ENCODE measurements at places on chromosomes 3 and 15.
A peak's percentile ranks its signal among the peaks of the same experiment; 100 is the strongest.

DNA sequence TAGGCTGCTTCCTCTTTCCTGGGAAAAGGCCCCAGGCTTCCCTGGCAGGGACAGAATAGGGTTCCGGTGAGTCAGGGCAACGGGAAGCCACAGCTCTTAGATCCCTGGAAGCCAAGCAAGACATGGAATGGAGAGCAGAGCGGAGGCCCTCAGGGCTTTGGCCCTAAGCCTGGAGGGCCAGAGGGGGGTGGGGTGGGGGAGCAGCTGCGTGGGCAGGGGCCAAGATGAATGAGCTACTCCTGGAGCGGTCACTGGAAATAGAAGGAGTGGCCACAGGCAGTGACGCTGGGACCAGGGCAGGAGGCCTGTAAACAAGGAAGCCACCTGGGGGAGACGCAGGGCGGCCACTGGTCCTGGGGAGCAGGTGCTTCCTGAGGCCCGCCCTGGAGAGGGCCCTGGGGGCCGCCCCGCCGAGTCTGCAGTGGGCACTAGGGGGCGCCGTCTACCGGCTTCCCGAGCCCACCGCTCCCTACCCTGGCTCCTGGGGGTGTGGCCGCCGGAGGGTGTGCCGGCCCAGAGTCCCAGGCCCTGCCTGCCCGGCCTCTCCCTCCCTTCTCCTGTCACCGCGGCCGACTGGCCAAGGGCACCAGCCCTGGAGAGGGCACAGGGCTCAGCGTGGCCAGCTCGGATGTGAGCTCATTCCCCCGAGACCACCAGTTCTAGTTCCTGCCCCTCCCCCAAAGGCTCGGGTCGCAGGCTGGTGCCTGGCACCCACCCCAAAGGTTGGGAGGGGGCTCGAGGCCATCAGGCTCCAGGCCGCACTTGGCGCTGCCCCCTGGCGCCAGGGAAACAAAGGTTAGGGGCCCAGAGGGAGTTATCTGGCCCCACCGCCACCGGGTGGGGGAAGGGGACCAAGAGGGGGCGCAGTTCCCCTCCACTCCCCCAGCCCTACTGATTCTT is 12.1 kb downstream of the VPS18 start:
- peak; percentile 78 for DNase-seq

DNA sequence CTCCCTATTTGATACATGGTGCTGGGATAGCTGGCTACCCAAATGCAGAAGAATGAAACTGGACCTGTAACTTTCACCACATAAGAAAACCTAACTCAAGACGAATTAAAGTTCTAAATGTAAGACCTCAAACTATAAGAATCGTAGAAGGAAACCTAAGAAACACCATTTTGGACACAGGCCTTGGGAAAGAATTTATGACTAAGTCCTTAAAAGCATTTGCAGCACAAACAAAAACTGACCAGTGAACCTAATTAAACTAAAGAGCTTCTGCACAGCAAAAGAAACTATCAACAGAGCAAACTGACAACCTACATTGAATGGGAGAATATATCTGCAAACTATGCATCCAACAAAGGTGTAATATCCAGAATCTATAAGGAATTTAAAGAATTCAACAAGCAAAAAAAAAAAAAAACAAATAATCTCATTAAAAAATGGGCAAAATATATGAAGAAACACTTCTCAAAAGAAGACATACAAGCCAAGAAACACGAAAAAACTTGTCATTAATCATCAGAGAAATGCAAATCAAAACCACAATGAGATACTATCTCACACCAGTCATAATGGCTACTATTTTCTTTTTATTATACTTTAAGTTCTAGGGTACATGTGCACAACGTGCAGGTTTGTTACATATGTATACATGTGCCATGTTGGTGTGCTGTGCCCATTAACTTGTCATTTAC is 37.0 kb downstream of the HDGFL3 start:
- no peak for DNase-seq

GRCh38 chr15:89101302-89102193 is 13.3 kb downstream of the ABHD2 start:
- no peak for DNase-seq

- no peak for DNase-seq
Measured at GRCh38 chr15:69493406-69493805, 40.8 kb downstream of the RPLP1 start.

- no peak for DNase-seq
Measured at GRCh38 chr3:180762866-180763265, 83.6 kb upstream of the CCDC39 start.

GRCh38 chr3:36991923-36992805 is 767 bp downstream of the EPM2AIP1 start:
- DNase-seq: peak; percentile 50

Measured in activated CD4-positive, alpha-beta T cell treated with anti-CD3 and anti-CD28 coated beads, Interleukin-2, amount 50 U/mL, for 16 hours (primary cell).